ENCODE measurements at places on chromosomes 12 and 14.

- DNase-seq = peak; percentile 5
These were observed 91.8 kb upstream of the RIC8B start for GRCh38 chr12:106682594-106683234.

GRCh38 chr14:99401211-99401610, 79.4 kb downstream of the SETD3 start:
- no peak for DNase-seq

DNA sequence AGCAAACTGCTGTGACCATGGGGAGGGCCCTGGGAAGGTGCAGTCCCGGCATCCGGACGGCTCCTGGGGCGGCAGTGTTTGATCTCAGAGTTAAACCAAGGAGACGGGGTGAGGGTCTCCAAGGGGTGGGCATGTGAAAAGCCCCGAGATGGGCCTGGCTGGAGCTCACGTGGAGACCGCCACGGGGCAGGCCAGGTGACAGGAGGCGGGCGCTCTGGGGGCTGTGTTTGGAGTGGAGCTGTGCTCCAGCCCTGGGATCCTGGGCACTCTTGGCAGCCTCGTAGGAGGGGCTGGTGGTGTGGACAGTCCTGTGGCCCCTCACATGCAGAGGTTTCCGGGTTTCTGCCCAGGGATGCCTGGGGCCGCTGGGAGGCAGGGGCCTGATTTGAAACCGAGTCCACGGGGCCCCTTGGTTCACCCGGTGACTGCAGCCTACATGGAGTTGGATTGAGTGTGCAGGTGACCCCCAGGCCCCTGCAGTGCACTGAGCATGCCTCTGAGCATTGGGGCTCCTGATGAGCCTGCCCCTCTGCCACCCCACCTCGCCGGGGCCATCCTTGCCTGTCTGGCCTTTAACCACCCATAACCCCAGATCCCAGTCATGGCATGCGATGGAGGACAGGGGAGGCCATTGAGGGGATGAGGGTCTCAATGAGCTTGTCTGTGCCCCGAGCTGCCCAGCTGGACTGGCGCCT, 8.4 kb downstream of the KIF26A start:
- no peak for DNase-seq

DNA sequence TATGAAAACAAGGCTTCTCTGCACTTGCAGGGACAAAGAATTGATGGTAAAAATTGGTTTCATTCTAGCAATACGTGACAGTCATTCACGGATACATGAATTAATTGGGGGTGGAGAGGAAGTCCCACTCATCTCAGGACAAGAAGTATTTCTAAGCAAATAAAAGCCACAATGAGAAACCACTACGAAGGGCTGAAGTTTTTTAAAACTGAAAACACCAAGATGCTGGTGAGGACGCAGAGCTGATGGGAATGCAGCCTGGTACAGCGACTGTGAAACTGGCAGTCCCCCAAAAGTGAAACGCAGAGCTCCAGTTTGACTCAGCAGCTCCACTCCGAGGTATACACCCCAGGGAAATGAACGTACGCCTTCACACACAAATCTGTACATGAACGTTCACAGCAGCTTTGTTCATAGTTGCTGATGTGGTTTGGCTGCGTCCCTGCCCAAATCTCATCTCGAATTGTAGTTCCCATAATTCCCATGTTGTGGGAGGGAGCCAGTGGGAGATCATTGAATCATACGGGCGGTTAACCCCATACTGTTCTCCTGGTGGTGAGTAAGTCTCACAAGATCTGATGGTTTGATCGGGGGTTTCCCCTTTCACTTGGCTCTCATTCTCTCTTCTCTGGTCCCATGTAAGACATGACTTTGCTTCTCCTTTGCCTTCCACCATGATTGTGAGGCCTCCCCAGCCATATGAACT, 89.0 kb downstream of the SCARB1 start:
- DNase-seq = peak; percentile 98

DNA sequence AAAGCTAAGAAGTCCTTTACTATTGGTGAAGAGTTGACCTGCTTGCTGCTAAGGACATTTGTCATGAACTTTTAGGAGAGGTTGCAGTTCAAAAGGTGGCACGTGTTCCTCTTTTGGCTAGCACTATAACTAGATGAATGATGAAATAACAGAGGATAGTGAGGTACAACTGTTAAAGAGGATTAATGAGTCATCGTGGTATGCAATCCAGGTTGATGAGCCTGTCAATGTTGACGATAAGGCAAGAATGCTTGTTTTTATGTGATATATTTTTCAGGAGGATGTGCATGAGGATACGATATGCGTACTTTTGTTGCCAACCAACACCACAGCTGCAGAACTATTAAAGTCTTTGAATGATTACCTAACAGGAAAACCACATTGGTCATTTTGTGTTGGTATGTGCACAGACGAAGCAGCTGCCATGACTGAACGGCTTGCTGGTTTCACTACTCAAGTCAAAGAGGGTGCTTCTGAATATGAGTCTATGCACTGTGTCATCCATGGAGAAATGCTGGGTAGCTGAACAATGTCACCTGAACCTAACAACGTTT, 10.6 kb downstream of the CEP128 start:
- DNase-seq = peak; percentile 94

DNA sequence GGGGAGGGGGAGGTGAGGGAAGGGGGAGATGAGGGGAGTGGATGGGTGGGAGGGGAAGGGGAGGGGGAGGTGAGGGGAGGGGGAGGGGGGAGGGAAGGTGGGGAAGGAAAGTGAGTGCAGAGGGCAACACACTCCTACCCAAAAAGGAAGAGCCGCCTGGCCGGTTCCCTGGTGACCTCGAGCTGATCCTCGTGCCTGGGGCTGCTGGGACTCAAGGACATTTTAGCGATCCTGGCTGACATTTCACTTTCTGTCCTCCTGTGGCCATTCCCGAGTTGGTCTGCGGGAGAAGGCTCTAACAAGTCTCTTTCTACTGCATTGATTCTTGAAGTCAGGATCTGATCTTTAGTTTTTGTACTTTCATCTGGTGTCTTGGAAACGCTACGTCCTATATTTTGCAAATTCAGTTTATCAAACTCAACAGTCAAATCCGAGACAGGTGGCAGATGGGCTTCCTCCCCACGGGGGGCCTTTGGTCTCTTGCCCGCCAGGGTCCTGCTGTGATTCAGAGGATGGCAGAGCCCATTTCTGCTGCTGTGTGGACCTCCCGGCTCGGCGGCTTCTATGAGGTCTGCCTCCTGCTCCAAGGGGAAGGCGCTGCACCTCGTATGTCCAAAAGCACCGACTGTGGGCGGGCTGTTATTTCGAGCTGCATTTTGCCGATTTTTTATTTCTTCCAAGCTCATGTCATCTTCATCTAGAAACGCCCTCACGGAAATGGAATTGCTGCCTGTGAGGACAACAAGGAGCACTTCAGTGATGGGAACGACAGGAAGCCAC, 19.1 kb downstream of the PGAM5 start:
- DNase-seq = no peak

DNA sequence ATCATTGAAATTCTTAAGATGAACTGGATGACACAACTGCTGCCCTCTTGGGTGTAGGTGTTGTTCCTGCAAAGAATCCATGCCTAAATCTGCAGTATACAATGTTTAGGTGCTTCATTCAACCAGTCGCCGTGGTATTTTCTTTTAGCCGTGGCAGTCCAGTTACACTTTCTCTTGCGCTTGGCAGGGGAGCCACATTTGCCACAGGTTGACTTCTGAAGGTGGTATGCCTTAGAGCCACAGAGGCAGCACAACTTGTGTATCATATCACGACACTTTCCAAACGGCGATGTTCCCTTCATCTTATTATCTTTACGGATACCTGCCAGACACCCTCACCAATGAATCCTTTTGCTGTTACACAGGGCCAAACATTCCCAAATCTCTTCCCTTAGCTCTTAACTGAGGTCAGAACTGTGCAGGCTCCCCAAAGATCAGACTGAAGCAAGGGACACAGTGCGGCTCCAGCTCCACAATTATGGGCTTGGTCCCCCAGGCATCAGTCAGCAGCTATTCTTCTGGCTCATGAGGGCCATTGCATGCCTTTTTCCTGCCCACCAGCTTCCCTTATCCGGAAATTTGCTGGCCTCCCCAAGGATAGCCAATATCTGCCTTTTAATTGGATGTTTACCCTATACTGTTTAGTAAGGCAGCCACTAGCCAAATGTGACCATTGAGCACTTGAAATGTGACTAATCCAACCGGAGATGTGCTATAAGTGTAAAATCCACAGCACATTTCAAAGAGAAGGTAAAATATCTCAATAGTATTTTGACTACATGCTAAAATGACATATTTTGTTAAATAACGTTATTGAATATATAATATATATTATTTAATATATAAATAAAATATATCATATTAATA, 50.7 kb downstream of the SENP1 start:
- DNase-seq = no peak

DNA sequence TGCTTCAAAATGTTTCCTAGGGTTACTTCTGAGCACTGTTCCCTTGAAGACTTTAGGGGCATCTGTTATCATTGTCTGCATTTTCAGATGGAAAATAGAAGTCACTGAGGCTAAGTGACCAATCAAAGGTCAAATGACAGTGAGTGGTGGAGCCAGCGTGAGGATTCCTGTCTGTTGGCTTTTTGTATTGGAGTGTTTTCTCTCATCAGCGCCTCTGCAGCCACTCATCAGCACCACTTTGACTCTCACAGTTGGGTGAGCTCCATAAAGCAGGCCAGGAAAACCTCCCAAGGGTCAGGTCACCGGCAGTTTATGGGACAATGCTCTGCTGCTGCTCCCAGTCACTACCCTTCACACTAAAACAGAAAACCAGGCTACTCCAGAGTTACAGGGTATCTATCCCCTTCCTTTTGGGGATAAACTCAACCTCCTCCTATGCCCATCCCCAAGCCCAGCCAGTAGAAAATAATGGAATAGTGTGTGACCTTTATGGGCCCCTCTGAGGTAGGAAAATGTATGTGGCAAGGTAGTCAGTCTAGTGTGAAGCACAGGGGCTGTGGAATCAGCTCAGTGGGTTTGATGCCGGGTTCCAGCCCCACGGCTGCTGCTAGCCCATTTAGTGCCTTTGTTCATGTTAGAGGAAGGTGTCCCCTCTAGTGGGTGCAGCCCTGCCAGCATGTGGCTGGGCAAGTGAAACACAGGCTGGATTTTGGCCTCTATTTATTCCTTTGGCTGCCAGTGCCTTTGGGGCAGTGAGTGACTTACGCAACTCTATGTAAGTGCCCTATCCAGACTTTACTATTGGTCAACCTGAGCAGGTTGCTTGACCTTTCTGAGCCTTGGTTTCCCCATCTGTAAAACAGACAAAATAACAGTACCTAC, 133.8 kb upstream of the CPM start:
- no peak for DNase-seq

DNA sequence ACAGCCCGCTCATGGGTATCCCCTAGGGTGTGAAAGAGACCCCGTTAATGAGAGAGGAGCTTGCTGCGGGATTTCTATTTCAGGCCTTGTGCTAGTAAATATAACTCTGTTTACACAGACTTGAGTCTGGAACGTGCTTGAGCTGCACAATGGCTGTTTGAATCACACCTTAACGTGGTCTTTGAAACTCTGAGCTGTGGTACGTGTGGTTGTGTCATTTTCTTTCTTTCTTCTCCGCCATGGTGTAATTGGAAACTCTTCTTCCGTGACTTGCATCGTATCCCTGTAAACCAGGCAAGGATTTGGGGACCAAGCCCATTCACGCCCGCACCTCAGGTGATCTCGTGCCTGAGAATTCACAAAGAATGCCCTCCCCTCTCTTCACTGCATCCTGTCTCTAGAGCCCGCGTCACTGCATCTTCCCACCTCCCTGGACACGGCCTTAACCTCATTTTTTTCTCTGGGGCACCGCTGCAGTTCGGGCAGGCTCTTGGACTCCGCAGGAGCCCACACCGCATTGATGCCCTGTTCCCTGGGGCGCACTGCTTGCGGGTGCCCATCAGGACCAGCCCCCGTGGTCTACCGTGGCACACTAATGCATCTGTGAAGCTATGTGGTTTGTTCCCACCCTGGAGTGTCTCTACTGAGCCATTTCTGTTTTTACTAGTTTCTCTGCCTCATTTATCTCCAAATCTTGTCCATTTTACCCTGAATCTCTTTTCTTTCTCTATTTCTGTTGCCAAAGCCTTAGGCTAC, 78.4 kb upstream of the PARP11 start:
- no peak for DNase-seq

DNA sequence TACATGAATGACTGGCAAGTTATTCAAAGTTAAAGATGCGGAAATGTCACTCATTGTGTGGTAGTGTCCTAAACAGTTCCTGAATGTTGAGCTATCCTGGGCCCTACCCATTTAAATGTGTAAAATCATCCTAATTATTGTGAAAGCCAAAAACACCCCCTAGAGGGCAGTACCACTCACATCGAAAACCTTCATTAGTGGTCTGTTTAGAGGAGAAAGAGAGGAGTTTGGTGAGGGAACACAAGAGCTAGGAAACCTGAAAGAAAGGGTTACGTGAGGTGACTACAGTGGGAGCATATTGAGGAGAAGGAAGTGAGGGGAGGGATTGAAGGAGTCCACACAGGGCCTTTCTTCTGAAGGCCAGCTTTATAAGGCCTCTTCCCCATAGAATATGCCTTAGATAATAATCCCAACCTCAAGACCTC, 2.5 kb upstream of the TEP1 start:
- peak; percentile 73 for DNase-seq

GRCh38 chr14:50943943-50944646, at the start of gene PYGL:
PYGL (minus strand) TSS chr14:50944483; CDS start chr14:50944403, 80 bp downstream.
- DNase-seq = peak; percentile 28

DNA sequence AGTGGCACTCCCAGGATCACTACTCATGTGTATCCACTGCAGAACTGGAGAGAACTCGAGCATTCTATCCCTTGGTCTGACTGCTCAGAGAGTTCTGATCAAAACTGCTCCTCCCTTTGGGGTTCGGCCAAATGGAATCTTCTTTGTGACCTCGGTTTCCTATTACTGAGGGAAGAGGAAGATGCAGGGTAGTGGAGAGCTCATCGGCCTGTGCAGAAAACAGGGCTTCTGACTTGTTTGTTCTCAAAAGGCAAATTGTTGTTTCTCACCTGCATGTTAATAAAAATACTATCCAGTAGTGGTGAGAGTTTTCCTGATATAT, 17.1 kb upstream of the AKAP6 start:
- no peak for DNase-seq

- no peak for DNase-seq
These were observed 99.2 kb downstream of the C12orf50 start for GRCh38 chr12:87930033-87930432.

DNA sequence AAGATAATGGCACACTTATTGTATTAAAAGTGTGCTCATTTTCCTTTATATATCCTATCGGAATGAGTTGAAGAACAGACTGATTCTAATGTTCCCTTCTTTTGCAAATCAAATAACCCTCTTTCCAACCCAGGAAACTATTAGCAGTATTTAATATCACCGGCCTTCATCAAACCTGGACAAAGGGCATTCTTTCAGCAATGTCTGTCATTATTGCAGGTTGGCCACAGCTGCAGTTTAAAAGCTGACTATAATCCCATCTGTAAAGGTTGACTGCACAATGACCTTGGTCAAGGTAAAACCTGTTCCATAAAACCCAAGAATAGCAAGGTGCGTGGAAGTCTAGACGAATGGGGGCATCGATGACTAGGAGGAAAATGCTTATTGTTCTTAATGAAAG, 472.3 kb upstream of the SOX5 start:
- DNase-seq = no peak

GRCh38 chr14:83071888-83072501, 1538.3 kb upstream of the SEL1L start:
- peak; percentile 2 for DNase-seq

- no peak for DNase-seq
These were observed 264.0 kb upstream of the PRICKLE1 start for GRCh38 chr12:42853370-42854140.

- no peak for DNase-seq
These were observed 13.8 kb downstream of the SLC41A2 start for GRCh38 chr12:104944252-104944651.

Data from activated CD4-positive, alpha-beta T cell treated with anti-CD3 and anti-CD28 coated beads, Interleukin-10, Interleukin-2, amounts not matched to agents 100 ng/mL and 50 ng/mL, durations not matched to agents 16 hours and 8 hours (primary cell).